ENCODE measurements at places on chromosomes 12 and 14. TPM values are rescaled to one million over a fixed set of nuclear protein-coding genes. Genes with fewer than 3 reads are reported as not detected.
A peak's percentile ranks its signal among the peaks of the same experiment; 100 is the strongest.

GRCh38 chr12:43113135-43113534 is 438.9 kb downstream of the ADAMTS20 start:
- no peak for DNase-seq

- DNase-seq: peak; percentile 32
Measured at GRCh38 chr12:65881348-65881961, 57.2 kb downstream of the HMGA2 start.

DNA sequence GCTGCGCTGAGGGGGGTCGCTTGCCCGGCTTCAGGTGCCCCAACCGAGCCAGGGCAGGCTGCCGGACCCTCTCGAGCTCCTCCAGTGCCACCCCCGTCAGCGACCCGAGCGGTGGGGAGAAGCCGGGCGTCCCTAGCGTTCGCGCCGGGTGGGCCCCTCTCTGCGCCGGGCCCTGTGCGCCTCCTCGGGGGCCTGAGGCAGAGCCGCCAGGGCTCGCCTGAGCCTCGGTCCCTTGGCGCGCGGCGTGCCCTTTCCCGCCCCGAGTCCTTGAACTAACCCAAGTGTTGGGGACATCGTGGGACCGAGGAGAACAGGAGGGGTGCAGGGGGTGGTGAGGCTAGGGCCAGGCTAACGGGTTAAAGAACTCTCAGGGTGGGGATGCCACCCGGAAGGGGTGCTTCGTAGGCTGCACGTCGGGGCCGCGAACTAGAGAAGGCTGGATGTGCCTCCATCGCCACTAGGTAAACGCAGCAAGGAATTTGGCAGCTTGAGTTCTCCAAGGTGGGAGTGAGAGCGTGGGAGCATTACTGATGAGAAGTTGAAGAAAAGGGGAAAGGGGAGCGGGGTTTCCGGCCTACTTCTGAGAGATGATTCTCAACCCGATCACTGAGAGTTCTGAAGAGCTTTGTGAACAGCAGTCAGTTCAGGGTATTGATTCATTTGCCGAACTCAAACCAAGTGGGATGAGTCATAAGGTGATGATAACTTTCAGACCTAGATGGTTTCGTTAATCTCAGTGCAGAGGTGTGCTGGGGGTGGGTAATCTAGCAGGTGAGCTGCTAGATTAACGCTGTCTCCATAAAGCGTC is 618 bp downstream of the RNF34 start:
- peak; percentile 22 for DNase-seq

GRCh38 chr12:3432868-3433267 is 58.1 kb upstream of the PRMT8 start:
- DNase-seq: no peak

GRCh38 chr12:41242603-41243002 is 54.5 kb downstream of the PDZRN4 start:
- no peak for DNase-seq

SHMT2 gene
- total RNA-seq: 343 TPM

TMEM229B gene
- 5.9 TPM for total RNA-seq

MYO1H gene
- not detected for total RNA-seq

FBRSL1 gene
- total RNA-seq: 10.7 TPM

PROX2 gene
- total RNA-seq: not detected

SERPINA3 gene
- 0.57 TPM for total RNA-seq

All from MG63 (cell line).